ENCODE measurements at places on chromosomes 1 and 21.

DNA sequence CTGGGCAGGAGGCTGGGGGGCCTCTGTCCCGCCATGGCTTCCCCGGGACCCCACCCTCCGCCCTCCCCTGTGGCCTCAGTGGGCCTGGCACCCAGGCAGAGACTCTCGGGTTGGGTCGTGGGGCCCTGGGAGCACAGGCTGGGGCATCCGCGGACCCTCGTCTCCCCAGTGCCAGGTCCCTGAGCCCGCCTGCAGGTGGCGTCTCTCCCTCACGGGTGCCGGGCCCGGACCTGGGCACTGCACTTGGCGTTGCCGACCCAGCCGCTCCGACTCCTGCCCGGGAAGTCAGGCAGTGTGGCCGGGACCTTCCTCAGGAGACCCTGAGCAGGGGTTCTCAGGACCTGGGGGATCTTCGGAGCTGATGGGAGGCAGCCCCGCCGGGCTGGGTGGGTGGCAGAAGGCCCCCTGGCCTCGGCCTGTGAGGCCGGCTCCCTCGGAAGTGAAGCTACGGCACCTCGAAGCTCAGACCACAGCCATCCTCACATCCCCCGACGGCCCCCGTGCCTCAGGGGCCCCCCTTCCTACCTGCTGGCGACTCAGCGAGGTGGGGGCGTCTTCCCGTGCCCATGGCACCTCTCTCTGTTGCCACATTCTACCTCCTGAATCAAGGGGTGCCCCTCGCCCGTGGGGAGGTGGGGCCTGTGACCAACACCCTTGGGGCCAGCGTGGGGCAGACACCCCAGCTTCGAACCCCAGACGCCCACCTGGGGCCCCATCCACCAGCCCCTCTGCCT, 6.4 kb upstream of the C1orf159 start:
- peak; percentile 87 for DNase-seq

- no peak for DNase-seq
Measured at GRCh38 chr21:42038393-42038792, 28.2 kb upstream of the ZBTB21 start.

DNA sequence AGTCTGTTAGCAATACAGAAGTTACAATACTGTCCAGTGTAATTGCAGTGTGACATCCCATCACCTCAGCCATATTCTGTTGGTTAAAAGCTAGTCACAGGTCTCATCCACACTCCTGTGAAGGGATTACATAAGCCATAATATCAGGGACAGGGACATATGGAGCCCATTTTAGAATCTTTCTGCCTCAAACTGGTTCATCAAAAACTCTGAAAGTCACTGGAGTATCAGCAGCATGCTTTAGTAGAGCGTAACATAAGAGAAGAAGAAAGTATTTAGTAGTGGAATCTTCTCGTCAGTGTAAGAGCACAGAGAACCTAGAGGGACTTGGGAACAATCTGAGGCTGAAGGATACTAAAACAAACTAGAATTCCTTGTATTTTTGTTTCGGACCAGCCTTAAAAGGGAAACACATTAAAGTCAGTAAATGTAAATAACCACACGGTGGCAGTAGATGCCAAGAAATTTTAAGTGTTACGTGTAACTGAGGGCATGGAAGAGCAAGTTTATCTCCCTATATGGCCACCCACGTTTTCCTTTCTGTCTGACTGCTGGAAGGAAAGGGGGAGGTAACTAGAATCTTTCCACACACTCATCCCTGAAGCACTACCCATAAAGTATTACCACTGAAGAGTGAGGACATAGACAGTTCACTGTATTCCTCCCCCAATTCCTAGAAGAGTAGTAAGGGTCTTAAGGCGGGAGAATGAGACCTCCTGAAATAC, 41.6 kb upstream of the AGL start:
- peak; percentile 33 for DNase-seq

DNA sequence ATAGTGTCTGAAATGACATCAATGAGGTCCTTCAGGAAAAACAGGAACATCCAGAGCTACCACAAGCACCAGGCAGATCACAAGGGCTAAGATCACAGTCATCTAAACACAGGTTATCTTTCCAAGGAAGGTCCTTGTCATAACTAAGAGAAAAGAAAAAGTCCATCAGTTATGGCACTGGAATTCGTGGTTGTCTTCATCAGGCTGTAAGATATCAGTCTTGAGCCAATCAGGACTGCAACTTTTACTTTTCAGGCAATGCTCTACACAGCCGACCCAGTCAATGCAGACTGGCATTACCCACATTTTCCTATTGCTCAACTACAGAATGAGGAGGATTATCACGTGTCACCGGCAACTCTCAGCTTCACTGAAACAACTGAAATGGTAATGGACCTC, 26.4 kb downstream of the SORT1 start:
- peak; percentile 14 for DNase-seq

DNA sequence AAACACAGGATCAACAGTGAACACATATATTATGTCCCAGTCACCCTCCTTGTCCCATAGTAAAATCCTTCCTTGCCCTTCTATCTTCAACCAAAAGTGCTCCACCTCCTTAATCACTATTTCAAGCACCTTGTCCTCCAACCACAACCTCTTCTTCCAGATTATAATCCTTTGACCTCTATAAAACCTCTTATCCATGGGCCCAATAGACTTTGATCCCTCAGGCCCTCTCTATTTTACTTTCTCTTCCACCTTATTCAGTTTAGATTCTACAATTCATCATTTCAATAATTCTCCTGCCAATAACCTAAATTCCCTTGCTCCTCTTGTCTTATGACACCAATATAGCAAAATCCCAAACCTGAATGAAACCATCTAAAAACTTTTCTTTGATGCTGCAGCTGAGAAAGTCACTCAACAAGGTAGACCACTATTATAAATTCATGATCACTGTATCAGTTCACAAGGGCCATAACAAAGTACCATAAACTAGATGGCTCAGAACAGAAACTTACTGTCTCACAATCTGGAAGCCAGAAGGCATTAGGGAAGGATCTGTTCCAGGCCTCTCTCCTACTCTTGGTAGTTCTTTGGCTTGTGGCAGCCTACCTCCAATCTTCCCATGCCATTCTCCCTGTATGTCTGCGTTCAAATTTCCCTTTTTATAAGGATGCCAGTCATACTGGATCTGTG, 24.8 kb downstream of the EPS15 start:
- no peak for DNase-seq

DNA sequence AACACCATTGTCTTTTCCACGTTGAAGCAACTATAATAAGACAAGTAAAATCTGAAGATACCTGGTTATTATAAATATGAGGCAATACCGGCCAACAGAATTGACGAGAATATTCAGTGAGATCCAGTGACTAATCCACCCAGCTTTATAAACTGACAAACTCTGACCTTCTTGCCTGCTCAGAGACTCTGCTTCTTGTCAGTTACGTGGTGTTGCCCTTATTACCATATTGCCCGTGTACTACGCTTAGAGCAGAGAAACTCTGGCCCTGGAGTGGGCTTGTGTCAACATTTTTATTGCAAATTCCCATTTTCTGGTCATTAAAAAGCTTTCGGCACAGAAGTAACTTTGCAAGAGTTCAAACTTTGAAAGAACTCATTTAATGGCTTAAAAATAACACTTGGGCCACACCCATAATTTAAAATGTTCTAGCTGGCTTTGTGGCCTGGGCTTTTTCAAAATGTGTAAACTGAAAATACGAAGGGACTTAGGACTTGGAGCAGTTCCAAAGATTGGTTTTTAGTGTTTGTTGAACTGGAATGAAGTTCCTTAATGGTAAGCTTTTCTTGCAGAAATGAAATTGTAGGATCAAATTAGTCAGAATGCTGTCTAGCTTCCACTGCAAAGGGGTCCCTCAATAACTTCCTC, 266.2 kb downstream of the LMO4 start:
- no peak for DNase-seq

Measured in stimulated activated naive CD8-positive, alpha-beta T cell treated with anti-CD3 and anti-CD28 coated beads, Interleukin-15, amount 100 ng/mL, for 72 hours (primary cell).